Kidney glomerular epithelial cell (primary cell): ENCODE measurements at places on chromosomes 16 and 17.

- no peak for DNase-seq
These were observed 37.2 kb downstream of the WIPI1 start for GRCh38 chr17:68420065-68420464.

DNA sequence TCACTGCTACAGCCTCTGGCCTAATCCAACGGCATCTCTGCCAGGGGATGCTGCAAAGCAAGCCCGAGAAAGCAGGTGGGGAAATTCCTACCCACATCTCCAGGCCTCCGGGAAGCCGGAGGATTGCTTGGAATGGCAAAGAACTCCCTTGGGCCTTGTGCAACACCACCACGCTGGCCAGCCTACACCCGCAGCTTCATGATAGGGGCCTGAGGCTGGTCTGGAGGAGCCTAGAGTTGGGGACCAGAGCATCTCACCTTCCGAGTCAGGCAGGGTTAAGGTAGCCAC, 20.3 kb downstream of the GGA3 start:
- DNase-seq, result no peak

DNA sequence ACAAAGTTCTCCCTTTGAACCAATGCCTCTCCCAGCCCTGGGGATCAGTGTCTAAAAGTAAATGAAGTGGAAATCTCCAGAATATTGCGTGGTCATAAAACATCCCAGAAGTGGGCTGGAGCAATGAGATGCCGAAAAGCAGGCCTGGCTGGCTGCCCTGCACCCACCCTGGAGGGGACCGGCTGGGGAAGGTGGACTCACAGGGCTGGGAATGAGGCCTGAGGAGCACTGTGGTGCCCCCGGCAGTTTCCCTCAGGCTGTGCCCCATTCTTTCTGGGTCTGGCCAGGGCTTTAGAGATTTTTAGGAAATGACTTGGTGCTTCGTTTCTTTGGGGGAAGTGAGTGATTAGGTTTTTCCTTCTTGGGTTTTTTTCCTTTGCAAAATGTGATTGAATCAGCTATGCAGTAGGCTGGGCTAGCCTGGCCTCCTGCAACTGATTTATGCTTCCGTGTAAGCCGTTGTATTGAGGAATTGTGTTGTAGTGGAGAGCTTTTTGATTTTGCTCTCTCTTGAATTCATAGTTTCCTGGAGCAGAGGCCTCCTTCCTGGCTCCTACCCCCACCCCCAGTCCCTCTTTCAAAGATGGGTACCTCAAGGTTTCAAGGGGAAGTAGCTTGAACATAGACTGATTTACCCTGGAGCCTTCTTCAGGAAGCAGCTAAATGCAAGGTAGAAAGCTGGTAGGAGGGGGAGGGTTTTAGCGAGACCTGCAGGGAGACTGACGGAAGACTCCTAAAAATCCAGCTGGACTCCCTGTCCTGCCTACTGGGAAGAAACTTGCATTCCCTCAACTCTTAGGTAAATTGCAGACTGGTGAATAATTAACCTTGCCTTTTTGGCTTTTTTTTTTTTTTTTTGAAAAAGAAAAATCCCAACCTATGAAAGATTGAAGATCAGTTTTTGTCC, 170.2 kb downstream of the RAB11FIP4 start:
- peak; percentile 33 for DNase-seq

GRCh38 chr17:50918933-50919296, 52.8 kb upstream of the TOB1 start:
- no peak for DNase-seq
